ENCODE measurements at places on chromosomes 1 and 21.

DNA sequence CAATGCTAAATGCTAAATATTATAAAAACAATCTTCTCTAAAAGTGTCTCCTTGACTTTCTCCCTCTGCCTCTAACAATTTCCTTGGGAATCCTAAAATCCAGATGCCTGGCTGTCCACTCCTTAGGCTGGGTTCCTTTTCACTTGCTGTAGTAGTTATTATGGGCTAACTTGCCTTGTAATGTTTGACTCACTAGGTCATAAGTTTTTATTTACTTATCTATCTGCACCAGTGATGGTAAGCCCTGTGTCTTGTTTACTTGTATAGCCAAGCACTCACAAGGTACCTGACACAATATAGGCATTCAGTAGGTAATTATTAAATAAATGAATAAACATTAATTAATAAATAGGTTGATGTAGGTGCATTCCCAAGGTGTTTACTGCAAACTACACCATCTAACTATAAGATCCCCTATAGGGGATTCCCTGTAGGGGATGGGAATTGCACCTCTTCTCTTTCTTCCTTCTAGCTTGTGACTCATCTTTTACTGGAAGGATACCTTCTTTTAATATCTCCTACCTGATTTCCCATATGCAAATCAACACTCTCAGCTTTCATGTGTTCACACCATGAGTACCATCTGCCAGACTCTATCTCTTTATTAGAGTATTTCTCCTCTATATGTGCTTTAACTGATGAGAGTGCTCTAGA, 14.7 kb upstream of the CHIA start:
- DNase-seq, result no peak

- DNase-seq, result no peak
Measured at GRCh38 chr1:56719171-56719570, 74.1 kb downstream of the PRKAA2 start.

DNA sequence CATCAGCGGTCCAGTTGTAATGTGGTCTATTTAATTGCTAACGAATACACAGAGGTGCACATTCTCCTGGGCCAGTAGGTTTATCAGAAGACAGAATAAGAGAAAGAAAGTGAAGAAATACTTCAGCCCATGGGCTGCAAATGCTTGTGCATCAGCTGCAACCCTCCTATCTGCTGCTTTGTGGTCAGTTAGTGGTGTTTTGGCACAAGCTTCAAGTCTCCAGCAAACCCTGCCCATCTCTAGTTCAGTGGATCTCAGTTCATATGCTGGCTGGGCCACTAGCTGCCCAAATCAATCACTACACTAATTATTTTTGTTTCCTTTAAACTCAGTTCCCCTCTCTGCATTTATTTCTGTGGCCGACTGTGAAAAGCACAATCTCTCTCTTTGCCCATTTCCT, 124.2 kb downstream of the KCNJ6 start:
- no peak for DNase-seq

GRCh38 chr1:240967070-240967724, 355.2 kb upstream of the GREM2 start:
- no peak for DNase-seq

DNA sequence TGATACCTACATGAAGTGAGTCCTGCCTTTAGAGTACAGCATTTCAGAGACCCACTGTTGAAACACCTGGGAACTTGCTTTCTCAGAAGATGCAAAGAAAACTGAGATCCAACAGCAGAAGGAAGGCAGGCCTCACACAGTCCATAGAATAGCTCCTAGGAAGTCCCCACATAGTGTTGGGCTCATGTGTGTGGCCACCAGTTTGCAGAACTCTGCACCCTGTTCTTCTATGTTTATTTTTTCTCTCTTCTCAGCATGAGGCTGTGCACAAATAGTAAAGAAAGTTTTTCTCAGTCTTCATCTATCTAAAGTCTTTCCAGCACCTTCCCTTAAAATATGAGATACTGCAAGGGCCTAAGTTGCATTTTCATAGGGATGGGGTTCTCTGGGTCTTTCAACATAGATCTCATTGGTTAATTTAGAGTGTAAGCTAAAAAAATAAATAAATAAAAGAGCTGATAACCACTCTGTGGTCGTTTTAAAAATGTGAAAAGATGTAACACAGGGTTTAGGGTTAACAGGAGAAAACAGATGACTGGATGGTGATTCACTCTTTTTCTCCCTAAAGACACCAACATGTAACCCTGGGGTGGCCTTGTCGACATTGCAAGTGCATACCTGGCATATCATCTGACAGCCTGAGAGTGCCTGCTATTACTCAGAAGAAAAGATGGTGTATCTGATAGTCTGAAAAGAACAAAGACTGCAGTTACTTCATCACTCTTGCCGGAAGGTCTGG, 94.6 kb downstream of the ZC3H11B start:
- DNase-seq, result no peak

Data from CD14-positive monocyte (primary cell).